ENCODE measurements at places on chromosomes 3 and 15.

GRCh38 chr3:44993471-44994205 is 17.6 kb downstream of the EXOSC7 start:
- no peak for DNase-seq

DNA sequence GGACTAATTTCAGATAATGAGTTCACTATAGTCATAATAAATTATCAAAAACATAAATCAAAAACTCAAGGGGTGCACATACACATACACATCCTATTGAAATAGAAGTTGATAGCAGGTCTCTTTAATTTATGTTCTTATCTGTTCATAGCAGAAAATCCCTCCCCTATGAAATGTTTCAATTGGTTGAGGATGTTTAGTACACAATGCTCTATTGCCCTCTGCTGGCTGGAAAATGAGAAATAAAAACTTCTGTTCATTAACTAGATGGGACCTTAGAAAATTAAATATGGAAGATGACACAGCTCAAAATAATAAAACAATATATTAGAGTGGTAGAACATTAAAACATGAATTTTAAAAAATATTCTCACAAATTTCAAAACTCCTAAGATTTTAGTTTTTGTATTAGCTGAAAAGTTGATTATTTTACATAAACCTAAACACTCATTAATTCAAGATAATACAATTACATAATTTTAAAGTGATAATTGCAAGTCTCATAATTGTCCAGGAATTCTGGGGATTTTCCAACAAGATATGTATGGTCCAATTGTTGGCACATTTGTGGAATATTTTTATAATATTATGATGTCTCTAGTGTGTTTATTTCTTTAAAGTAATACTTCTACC is 735.0 kb downstream of the ROBO1 start:
- no peak for DNase-seq

DNA sequence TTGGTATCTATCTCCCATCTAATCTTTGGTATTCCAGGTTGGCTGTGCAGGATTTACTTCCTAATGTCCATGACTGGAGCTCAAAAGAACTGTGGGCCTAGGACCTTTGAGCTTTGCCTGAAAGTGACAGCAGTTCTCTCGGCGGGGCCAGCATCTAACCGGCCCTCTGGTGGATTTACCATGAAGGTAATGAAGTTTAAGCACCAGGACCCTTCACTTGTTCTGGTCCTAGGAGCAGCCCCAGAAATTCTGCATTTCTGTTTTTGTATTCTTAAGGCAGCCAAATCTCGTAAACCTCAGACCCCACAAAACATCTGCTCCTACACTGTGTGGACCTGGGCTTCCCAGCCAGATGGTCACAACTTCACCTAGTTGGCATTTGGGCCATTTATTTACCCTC is 13.0 kb downstream of the CALML4 start:
- peak; percentile 48 for DNase-seq

DNA sequence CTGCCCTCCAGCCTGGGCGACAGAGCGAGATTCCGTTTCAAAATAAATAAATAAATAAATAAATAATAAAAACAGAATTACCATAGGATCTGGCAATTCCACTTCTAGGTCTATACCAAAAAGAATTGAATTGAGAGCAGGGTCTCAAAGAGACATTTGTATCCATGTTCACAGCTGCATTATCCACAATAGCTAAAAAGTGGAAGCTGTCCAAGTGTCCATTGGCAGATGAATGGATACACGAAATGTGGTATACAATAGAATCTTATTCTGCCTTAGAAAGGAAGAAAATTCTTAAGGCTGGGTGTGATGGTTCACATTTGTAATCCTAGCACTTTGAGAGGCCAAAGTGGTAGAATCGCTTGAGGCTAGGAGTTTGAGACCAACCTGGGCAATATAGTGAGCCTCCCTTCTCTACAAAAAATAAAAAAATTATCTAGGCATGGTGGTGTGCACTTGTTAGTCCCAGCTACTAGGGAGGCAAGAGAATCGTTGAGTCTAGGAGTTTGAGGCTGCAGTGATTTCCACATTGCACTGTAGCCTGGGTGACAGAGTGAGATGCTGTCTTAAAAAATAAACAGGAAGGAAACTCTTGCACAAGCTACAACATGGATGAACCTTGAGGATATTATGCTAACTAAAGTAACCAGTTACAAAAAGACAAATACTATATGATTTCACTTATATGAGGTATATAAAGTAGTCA is 24.2 kb downstream of the PFKFB4 start:
- no peak for DNase-seq

GRCh38 chr3:195839260-195840010 is 27.7 kb upstream of the MUC4 start:
- DNase-seq, result no peak

- no peak for DNase-seq
Measured at GRCh38 chr3:183896610-183897009, 11.9 kb upstream of the PARL start.

GRCh38 chr3:141410408-141410807 is 42.1 kb downstream of the ZBTB38 start:
- DNase-seq, result peak; percentile 52

GRCh38 chr3:101784855-101785613 is 6.0 kb downstream of the NXPE3 start:
- DNase-seq, result no peak

- DNase-seq, result no peak
Measured at GRCh38 chr15:59178151-59178695, 28.4 kb upstream of the LDHAL6B start.

GRCh38 chr3:195763843-195764825 is 43.4 kb downstream of the MUC20 start:
- no peak for DNase-seq

DNA sequence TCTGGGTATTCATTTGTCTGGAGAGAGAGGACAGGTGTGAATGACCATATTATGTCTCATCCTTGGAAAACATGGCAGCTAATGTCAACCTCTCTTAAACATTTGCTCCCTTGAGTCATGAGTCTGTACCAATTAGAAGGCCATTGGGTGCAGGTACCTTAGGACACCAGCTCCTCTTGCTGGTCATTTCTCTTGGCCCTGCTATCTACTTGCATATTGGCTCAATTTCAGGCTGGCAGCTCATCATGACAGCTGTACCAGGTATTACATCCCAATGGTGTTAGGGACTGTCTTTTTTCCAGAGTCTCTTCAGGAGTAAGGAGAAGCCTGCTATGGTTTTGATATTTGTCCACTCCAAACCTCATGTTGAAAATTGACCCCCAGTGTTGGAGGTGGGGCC is 92.2 kb upstream of the ANKRD28 start:
- no peak for DNase-seq

- peak; percentile 29 for DNase-seq
Measured at GRCh38 chr3:126149256-126149902, 31.0 kb downstream of the ALDH1L1 start.

- no peak for DNase-seq
Measured at GRCh38 chr3:102158080-102158740, 276.6 kb upstream of the ZPLD1 start.

GRCh38 chr15:83992324-83993031 is 243.1 kb upstream of the GOLGA6L4 start:
- DNase-seq, result no peak

- DNase-seq, result no peak
Measured at GRCh38 chr3:138351151-138351550, 2.8 kb downstream of the MRAS start.

- no peak for DNase-seq
Measured at GRCh38 chr3:160400030-160400701, 716 bp downstream of the SMC4 start.

DNA sequence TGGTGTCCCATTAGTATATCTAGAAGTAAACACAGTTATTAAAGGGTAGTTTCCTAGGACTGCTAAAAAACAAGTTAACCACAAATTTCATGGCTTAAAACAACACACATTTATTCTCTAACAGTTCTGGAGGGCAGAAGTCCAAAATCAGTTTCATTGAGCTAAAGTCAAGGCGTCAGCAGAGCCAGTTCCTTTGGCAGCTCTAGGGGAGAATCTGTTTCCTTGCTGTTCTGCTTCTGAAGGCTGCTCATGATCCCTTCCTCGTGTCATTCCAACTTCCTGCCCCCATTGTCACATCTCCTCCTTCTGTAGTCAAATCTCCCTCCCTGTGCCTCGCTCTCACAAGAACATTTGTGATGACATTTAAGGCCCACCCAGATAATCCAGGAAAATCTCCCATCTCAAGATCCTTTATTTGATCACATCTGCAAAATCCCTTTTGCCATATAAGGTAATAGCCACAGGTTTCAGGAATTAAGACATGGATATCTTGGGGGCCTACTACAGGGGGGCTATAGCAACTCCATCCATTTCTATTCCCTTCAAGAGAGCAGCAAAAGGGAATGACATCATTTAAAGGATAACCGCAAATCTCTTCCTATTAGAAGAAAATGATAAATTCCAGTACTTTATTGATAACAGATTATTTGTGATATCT is 50.1 kb downstream of the GPR176 start:
- no peak for DNase-seq

GRCh38 chr3:183161552-183162336 is 790 bp downstream of the LAMP3 start:
- DNase-seq, result peak; percentile 88

DNA sequence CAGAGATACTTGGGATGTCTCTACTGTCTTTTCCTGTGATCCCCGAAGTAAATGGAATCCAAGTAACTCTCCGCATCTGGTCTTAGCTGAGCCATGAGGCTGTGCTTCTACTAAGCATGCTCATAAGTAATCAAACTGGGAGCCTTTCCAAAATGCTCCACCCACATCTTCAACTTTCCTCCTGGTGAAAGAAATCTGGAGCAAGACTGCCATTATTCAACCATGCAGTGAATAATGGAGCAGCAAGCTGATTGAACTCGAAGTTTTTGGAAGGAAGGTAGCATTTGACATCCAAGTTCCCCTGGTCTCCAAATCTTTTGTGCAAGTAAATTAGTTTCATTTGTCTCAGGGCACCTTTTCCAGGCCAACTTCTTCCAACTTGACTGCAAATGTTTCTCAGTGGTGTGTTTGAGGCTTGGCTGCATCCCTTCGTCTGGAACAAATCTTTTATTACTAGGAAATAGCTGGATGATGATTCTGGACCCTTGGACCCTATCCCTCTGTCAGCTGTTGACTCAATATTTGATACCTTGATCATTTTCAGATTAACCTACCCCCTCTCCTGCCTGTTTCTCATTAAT is 19.4 kb downstream of the GXYLT2 start:
- DNase-seq, result no peak
